Osteoblast (primary cell): ENCODE measurements at places on chromosomes 2 and 18. TPM values are rescaled to one million over a fixed set of nuclear protein-coding genes. Genes with fewer than 3 reads are reported as not detected.

The FAM110C gene
- total RNA-seq: not detected in 2 replicates

The AOX1 gene
- 76.4 and 87.8 TPM in 2 replicates for total RNA-seq

The CDH20 gene
- not detected in 2 replicates for total RNA-seq

The CHCHD5 gene
- 7.7 and 10.1 TPM in 2 replicates for total RNA-seq

The PROM2 gene
- total RNA-seq: 0.29 and 0.36 TPM in 2 replicates

The FAHD2A gene
- 19.7 and 21.4 TPM in 2 replicates for total RNA-seq

The FAM124B gene
- total RNA-seq: not detected in 2 replicates

The IL1RN gene
- total RNA-seq: not detected in 2 replicates

The DNAJC5G gene
- total RNA-seq: not detected in 2 replicates

The SLC23A3 gene
- 1.4 and 1.5 TPM in 2 replicates for total RNA-seq

The CFAP65 gene
- not detected in 2 replicates for total RNA-seq

The KIF5C gene
- 0.29 and 0.36 TPM in 2 replicates for total RNA-seq

The NFATC1 gene
- 5.3 and 6.2 TPM in 2 replicates for total RNA-seq

The NEB gene
- total RNA-seq: 0.29 and 0.36 TPM in 2 replicates
